ENCODE measurements at places on chromosomes 5 and 9. TPM values are rescaled to one million over a fixed set of nuclear protein-coding genes. Genes with fewer than 3 reads are reported as not detected.

The GARIN3 gene
- not detected for total RNA-seq

DNA sequence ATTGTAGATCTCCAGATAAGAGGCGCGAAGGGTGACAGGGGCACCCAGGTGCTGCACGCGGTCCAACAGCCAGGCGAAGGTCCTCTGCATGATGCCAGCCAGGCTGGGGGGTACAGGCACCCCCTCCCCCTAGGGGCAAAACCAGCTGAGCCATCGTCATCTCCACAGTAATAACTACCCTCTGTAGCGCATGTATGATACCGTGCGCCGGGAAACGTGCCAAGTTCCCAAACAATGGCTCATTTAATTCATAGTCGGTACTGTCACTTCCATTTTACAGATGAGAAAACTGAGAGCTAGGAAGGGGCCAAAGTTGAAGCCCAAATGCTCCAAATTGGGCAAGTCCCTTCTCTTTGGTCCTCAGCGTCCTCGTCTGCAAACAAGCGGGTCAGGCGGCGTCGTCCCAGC is 1.5 kb downstream of the KIF12 start:
- H3K27me3 ChIP-seq = peaks cover 35% of the 10 kb centered on the region
- no peak overlapping the region for H3K27ac ChIP-seq
- no peaks in the 10 kb centered on the region for H3K36me3 ChIP-seq
- no peak for DNase-seq
- no peaks in the 10 kb centered on the region for H3K4me1 ChIP-seq

The HRCT1 gene
- total RNA-seq = not detected

DNA sequence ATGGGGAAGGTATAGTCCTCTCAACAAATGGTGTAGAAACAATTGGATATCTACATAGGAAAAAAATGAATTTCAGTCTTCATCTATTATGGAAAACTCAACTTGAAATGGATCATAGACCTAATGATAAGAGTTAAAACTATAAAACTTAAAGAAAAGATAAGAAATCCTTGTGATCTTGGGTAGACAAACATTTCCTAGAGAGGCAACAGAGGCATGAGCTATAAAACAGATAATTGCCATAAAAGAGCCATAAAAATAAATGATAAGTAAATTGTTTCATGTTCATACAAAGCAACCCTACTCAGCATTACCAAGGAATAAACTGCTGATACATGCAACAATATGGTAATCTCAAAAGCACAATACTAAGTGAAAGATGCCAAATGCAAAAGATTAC is 76.2 kb downstream of the SNX18 start:
- H3K27me3 ChIP-seq = peaks cover 4% of the 10 kb centered on the region
- H3K4me1 ChIP-seq = no peaks in the 10 kb centered on the region
- H3K27ac ChIP-seq = no peak overlapping the region
- DNase-seq = no peak
- H3K4me3 ChIP-seq = no peak overlapping the region
- peaks cover 23% of the 10 kb centered on the region for H3K36me3 ChIP-seq

DNA sequence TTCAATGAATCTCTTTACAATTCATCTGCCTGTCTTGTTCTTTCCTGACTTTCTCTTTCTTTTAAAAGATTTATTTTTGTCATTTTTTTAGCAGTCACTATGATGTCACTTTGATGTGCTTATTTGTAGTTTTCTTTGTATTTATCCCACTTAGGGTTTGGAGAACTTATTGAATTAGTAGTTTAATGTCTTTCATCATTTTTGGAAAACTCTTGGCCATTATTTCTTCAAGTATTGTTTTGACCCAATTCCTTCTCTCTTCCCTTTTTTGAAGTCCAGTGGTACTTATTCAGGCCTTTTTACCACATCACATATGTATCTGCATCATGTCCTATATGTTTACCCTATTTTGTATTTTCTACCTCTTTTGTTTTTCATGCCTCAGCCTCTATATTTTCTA is 48.9 kb upstream of the CCDC112 start:
- DNase-seq = no peak
- H3K27ac ChIP-seq = no peak overlapping the region
- no peaks in the 10 kb centered on the region for H3K36me3 ChIP-seq
- H3K4me3 ChIP-seq = no peak overlapping the region
- H3K4me1 ChIP-seq = peaks cover 1% of the 10 kb centered on the region

GRCh38 chr9:129353697-129354336 is 175.8 kb upstream of the IER5L start:
- no peaks in the 10 kb centered on the region for H3K4me1 ChIP-seq
- peaks cover 9% of the 10 kb centered on the region for H3K27me3 ChIP-seq
- no peak overlapping the region for H3K4me3 ChIP-seq
- no peak for DNase-seq
- no peak overlapping the region for H3K27ac ChIP-seq

The FOXE1 gene
- not detected for total RNA-seq

GRCh38 chr9:129573977-129574376 is 46.9 kb downstream of the C9orf50 start:
- H3K4me3 ChIP-seq = no peak overlapping the region
- H3K27me3 ChIP-seq = peaks cover 11% of the 10 kb centered on the region
- DNase-seq = no peak

The DRD1 gene
- total RNA-seq = not detected

- H3K36me3 ChIP-seq = no peaks in the 10 kb centered on the region
- no peaks in the 10 kb centered on the region for H3K4me1 ChIP-seq
- H3K27ac ChIP-seq = no peak overlapping the region
- no peak for DNase-seq
- no peak overlapping the region for H3K4me3 ChIP-seq
- no peaks in the 10 kb centered on the region for H3K27me3 ChIP-seq
Observed at GRCh38 chr9:110744715-110745384, 76.3 kb downstream of the MUSK start.

GRCh38 chr9:127931092-127931881 is 710 bp upstream of the PIP5KL1 start:
- peaks cover 21% of the 10 kb centered on the region for H3K27me3 ChIP-seq
- peaks cover 17% of the 10 kb centered on the region for H3K36me3 ChIP-seq
- peak overlapping the region; percentile 58 for H3K4me3 ChIP-seq
- H3K27ac ChIP-seq = peak overlapping the region; percentile 64
- no peak for DNase-seq

The GABRA6 gene
- total RNA-seq = not detected

DNA sequence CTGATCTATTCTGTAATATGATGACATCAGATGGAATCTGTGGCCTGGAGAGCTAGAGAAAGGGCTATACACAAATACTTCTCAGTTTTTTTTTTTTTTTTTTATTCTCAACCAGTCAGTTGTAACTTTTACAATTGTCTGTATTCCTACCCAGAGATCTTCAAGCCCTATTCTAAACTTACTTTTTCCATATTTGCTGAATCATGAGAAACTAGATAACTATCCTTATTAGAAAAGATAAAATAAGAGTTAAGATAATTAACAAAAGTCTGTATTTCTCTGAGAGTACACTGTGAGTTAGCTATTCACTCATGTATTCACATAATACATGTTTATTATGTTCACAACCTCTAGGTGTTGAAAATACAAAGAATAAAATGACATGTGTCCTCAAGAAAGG is 1575.9 kb downstream of the EFNA5 start:
- H3K4me3 ChIP-seq = no peak overlapping the region
- no peaks in the 10 kb centered on the region for H3K27me3 ChIP-seq
- H3K4me1 ChIP-seq = no peaks in the 10 kb centered on the region

DNA sequence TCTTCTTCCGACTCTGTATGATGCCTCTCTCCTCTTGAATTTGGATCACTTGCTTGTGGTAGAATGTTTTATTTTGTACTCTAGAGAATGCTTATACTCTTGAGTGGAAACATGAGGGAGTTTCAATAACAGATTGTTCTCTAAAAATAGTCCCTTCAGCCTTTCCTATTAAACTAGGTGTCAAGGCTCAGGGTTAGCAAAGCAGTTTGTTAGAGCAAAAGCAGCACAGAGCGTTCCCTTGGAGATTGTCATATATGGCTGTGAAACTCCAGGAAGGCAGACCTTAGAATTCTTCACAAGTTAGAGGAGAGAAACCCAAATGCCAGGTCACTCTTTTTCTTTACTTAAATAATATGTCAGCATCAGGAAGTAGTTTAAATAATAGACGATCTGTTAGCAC is 33.0 kb downstream of the MAMDC2 start:
- no peaks in the 10 kb centered on the region for H3K4me1 ChIP-seq
- peaks cover 20% of the 10 kb centered on the region for H3K27me3 ChIP-seq
- no peak overlapping the region for H3K27ac ChIP-seq
- H3K36me3 ChIP-seq = no peaks in the 10 kb centered on the region
- H3K4me3 ChIP-seq = no peak overlapping the region

- H3K4me1 ChIP-seq = peaks cover 6% of the 10 kb centered on the region
- H3K27ac ChIP-seq = no peak overlapping the region
- H3K27me3 ChIP-seq = peaks cover 30% of the 10 kb centered on the region
- no peak for DNase-seq
- no peak overlapping the region for H3K4me3 ChIP-seq
- no peaks in the 10 kb centered on the region for H3K36me3 ChIP-seq
Observed at GRCh38 chr9:125884218-125884595, 137.0 kb downstream of the PBX3 start.

DNA sequence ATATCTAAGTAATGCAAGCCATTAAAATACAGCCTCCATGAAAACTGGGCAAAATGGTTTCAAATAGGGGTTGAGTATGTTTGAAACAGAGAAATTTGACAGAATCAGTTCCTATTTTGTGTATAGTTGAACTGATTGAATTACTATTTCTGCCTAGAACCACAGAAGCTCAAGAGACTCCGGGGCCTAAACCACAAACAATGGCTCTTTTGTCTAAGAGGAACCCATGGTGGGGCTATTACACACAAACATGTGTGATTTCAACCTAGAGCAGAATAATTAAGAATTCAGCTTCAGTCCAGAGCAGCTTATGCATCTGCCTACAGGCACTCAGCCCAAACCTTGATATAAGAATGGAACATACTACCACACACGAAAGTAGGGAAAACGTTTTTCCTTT is 171.2 kb upstream of the MPDZ start:
- H3K4me1 ChIP-seq = no peaks in the 10 kb centered on the region
- DNase-seq = no peak
- H3K27me3 ChIP-seq = no peaks in the 10 kb centered on the region
- H3K36me3 ChIP-seq = no peaks in the 10 kb centered on the region

The FREM1 gene
- not detected for total RNA-seq

DNA sequence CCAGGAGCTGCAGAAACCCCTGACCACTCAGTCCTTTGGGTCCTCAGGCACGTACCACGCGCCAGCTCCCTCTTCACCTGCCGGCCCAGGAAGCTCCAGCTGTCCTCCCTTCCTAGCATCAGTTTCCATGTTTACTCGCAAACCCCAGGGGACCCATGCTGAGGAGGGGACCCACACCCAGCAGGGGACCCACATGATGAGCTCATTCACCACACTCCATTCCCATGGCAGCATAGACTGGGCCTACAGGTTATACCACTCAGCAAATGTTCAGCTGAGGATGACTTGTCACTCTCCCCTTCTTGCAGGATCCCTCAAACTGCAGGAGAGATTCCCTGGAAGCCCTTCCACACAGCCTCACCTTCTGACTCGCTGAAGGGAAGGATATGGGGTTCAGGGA is 73.5 kb upstream of the GALNT10 start:
- peaks cover 8% of the 10 kb centered on the region for H3K27me3 ChIP-seq
- DNase-seq = no peak
- H3K4me1 ChIP-seq = no peaks in the 10 kb centered on the region

The SPATA31E1 gene
- total RNA-seq = not detected

DNA sequence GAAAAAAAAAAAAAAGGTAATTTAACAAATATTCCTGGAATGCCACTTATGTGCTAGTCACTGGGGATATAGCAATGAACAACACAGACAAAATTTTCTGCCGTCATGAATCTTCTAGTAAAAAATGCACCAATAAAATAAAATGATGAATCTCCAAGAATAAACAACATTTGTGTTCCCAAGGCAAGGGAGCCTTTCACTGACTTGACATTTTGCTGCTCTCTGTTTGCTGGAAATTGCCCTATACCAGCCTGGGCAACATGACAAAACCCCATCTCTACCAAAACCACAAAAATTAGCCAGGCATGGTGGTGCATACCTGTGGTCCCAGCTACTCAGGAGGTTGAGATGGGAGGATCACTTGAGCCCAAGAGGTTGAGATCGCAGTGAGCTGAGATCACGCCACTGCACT is 64.5 kb upstream of the ERBIN start:
- H3K36me3 ChIP-seq = peaks cover 2% of the 10 kb centered on the region
- H3K27ac ChIP-seq = no peak overlapping the region
- no peak overlapping the region for H3K4me3 ChIP-seq
- no peak for DNase-seq
- H3K4me1 ChIP-seq = peaks cover 5% of the 10 kb centered on the region

DNA sequence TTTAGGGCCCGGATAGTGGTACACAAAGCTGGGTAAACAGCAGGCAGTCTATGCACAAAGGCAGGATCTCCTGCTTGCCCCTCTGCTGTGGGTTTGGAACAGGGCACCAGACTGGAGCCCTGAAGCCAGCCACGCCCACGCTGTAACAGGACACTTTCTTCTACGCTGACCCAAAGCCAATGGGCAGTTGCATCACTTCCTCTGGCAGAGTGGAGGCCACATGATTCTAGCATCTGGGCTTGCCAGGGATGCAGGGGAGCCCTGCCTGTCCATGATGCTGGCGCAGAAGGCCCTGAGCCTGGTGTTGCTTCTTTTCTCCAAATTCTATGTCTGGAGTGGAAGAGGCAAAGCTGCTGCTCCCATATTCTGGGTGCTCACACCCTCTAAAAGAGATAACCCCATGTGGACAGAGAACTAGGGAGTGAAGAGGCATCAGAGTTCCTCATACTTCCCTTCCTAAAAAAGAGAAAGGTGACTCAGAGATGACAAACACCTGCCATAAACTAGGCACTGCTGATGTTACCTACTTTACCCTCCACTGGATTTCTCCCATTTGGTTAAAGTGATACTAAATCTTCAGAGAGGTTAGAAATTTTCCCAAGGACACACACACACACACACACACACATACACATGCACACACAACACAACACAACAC is 260.3 kb upstream of the KLF4 start:
- no peaks in the 10 kb centered on the region for H3K36me3 ChIP-seq
- no peaks in the 10 kb centered on the region for H3K27me3 ChIP-seq
- H3K4me3 ChIP-seq = no peak overlapping the region
- H3K4me1 ChIP-seq = no peaks in the 10 kb centered on the region
- DNase-seq = no peak

- no peak for DNase-seq
- H3K36me3 ChIP-seq = no peaks in the 10 kb centered on the region
- H3K27ac ChIP-seq = no peak overlapping the region
- H3K4me1 ChIP-seq = no peaks in the 10 kb centered on the region
- H3K27me3 ChIP-seq = no peaks in the 10 kb centered on the region
Observed at GRCh38 chr5:130109152-130109551, 204.9 kb downstream of the CHSY3 start.

GRCh38 chr9:86800681-86801080 is 146.6 kb downstream of the GAS1 start:
- no peak overlapping the region for H3K4me3 ChIP-seq
- H3K4me1 ChIP-seq = no peaks in the 10 kb centered on the region
- DNase-seq = no peak

The ROPN1L gene
- 2.4 TPM for total RNA-seq

The MYMK gene
- not detected for total RNA-seq

The NXNL2 gene
- not detected for total RNA-seq

The PCDHB7 gene
- total RNA-seq = not detected

- peaks cover 31% of the 10 kb centered on the region for H3K27me3 ChIP-seq
- H3K4me3 ChIP-seq = peak overlapping the region; percentile 48
- DNase-seq = peak; percentile 43
- peaks cover 1% of the 10 kb centered on the region for H3K36me3 ChIP-seq
- no peak overlapping the region for H3K27ac ChIP-seq
- peaks cover 6% of the 10 kb centered on the region for H3K4me1 ChIP-seq
Observed at GRCh38 chr5:14011089-14012020, 66.9 kb upstream of the DNAH5 start.

GRCh38 chr5:24401773-24402172 is 243.0 kb downstream of the CDH10 start:
- DNase-seq = no peak
- H3K36me3 ChIP-seq = no peaks in the 10 kb centered on the region
